ENCODE measurements at places on chromosomes 4 and X.

DNA sequence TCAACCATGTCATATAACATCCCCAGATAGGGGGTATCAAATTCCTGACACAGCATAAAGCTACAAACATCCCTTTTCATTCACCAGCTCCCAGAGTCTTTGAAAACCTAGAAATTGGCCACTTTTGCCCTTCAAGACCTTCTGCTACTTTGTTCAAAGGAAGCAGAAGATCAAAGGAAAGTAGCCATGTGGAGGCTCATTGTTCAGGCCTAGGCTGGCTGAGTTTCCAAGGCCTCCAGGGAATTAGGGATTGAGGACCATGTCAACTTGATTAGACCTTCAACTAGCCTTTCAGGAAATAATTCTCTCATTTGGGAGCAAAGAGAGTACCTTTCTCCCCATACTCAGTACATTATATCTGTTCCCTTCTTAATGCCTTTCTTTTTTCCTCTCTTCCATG lies 66.8 kb upstream of the ATXN3L start:
- DNase-seq: no peak

GRCh38 chrX:43019021-43019420 lies 241.1 kb upstream of the PPP1R2C start:
- no peak for DNase-seq

GRCh38 chrX:118337687-118338086 lies 8.2 kb upstream of the WDR44 start:
- no peak for DNase-seq

GRCh38 chr4:19829101-19829500 lies 422.6 kb upstream of the SLIT2 start:
- DNase-seq: no peak

DNA sequence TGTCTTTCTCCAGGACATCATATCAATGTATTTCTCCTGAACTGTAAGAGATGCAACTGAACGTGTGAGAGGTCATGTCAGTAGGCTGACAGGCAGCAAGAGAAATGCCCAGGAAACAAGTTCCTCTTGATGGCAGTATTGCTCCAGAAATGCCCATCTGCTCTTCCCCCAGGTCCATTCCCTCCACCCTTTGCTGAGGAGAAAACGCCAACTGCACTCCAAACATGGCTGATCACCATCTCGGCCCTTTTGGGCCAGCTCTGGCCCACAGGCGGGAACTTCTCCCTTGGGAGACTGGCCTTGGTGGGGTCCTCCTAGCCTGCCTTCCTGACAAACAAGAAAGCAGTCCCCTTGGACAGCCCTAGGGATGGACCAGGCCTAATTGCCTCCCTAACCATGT lies 276.5 kb upstream of the AGTR2 start:
- no peak for DNase-seq

DNA sequence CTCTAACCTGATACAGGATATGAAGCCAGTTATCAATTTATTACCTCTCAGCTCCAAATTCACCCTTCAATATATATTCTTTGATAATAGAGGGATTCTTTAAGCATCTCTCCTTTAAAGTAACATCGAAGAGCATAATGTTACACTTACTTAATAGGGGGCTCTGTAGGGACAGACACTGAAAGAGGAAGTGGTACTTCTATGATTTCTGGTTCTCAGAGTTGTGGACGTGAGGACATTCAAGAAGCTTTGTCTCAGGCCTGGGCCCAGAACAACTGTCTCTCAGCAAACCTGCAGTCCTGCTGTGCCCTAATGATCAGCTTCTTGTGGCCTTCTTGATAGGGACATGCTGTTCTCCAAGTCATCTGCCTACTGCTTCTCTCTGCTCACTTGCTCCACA lies 4.2 kb upstream of the ZXDB start:
- DNase-seq: no peak

DNA sequence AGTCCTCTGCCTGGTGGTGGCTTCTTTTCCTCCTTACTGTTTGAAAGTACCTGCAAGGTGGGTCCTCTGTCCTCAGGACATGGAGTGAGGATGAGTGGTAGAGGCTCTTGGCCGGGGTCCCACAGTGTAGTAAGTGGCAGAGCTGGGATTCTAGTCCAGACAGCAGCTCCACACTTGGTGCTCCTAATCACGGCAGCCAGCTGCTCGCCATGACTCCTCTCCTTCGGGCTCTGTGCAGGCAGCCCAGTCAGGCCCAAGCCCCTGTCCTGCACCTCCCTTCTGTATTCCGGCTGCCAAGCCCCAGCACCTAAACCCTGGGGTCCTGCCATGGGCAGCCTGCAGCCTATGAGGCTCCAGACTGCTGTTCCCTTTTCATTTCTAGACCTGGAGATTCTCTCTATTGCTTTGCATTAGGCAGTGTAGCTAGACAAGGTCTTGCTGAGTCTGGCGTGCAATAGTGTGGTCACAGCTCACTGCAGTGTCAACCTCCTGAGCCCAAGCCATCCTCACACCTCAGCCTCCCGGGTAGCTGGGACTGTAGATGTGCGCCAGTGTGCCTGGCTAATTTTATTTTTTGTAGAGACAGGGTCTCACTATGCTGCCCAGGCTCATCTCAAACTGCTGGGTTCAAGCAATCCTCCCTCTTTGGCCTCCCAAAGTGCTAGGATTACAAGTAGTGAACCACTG lies 24.9 kb downstream of the NSD2 start:
- no peak for DNase-seq

DNA sequence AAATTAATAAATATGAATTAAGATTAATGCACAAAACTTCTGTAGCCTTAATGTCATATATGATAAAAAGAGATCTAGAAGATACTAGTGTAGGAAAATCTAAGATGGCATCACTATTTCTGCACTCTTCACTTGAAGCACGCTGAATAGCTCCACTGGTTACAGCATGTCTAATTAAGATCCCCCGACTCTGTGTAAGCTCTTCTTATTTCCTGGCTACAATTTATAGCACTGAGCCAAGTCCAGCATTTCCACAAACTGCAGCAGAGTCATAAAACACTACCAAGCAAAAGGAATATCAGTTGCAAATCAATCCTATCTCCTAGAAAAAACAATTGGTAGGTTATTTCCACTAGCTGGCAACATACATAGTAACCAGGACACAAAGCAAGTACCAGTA lies 1.3 kb upstream of the CCNA2 start:
- no peak for DNase-seq

- DNase-seq: no peak
These were observed 1.6 kb downstream of the HTRA3 start for GRCh38 chr4:8270912-8271815.

- no peak for DNase-seq
These were observed 74.8 kb upstream of the PACRGL start for GRCh38 chr4:20625426-20625825.

GRCh38 chr4:147192679-147193078 lies 247.0 kb upstream of the TTC29 start:
- no peak for DNase-seq

DNA sequence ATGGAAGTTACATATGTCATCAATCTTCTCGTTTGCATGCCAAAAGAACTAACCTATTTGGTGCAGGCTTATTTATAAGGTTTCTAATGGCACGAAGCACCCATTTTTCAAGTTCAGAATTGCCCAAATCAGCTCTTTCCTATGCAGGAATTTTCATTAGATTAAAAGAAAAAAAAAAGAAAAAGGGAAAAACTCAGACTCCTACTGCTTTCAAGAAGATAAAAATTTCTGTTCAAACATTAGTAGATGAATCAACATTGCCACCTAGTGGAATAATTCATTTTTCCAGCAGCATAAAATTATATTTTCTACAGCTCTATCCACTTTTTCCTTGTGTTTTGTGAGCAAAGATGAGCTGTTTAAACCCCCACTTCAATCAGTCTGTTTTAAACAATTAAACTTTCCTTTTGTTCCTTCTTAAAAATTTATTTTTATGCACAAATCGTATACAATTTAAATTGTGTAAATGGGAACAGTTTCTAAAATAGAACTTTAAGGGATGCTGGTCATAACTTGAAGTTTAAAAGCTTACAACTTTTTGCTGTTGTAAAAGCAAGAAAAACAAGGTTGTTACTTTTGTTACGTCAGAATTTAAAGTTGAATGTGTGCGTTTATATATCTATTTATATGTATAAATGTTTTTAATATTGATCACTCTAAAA lies 309.9 kb downstream of the ARAP2 start:
- no peak for DNase-seq

DNA sequence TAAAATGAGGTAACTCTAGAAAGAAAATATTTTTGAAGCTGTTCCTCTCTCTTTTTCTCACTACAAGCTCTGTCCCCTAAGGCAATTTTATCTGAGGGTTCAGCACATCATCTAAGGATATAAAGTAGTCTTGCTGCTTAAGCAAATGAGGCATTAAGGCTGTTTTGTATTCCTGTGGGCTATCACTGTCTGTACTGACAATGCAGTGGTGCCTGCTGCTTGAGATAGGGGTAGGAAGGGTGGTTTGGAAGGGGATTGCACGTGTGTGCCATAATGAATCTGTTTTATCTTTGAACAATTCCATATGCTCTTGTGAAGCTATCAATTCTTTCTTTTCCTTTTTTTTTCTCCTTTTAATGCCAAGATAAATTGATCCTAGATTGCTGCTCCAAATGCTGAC lies 128.0 kb upstream of the ATOH1 start:
- no peak for DNase-seq

DNA sequence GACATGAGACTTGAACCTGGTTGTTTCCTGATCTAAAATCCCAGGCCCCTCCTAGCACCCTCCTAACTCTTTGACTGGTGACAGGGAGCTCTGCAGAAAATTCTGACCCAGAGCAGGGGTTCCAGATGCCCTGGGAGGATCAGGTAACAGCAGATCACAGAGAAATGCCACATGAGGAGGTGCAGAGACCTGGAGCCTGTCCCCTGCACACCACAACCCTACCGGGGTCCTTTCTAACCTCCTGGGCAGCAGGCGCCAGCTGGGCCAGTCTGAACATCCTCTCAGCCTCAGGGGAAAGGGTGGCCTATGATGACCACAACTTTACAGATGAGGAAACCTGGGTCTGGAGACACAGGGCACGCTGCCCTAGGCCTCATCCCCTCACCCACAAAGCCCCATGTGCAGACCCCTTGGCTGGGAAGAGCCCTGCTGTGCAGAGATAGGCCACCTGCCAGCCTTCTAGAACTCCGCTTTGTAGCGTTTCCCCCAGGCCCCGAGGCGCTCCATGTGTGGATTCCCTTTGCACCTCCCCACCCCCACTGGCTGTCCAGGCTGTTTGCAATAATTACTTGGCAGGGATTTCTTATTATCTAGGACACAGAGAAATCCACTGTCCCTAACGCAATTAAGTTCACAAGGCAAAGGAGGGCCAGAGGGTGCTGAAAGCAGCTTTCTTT lies 36.5 kb downstream of the WDR1 start:
- DNase-seq: no peak

GRCh38 chr4:163148466-163149336 lies 18.0 kb downstream of the NAF1 start:
- DNase-seq: no peak

DNA sequence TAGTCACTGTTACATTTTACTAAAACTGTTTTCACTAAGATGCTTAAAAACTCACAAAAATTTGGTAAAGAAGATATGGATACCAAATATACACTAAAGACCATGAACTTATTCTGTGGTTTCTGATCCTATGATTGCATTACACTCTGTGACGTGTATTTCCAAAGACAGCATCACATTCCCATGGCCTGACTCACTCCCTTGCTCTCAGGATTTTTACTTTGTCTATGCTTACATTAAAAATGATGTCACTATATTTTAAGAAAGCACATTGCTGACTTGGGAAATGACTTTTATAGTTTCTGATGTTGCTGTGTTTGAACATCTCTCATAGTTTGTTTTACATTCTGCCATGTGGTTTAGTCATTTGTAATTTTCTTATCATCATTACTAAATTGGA lies 327.9 kb upstream of the MAGEB18 start:
- no peak for DNase-seq

- DNase-seq: peak; percentile 50
These were observed at the start of gene PITX2 for GRCh38 chr4:110622841-110623717. Gene PITX2, minus strand, starts transcription at chr4:110623077. Its CDS starts 617 bp downstream, at chr4:110622460.

- no peak for DNase-seq
These were observed 108.0 kb downstream of the TMEM131L start for GRCh38 chr4:153573881-153574802.

DNA sequence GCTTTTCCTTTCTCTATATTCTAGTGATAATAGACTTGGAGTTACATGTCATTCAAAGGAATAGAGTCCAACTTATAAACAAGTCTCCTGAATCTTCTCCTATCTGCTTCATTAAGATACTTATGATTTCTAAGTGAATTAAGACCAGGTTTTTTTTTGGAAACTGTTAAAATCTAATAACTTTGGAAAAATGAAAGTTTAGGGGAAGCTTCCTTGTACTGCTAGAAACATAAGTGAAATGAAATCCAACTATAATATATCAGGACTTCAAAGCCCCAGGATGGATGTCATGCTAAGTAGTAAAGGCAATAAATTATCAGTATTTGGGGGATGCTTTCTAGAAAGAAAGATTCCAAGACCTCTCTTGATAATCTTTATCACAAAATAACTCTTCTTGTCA lies 24.8 kb downstream of the GRIA2 start:
- no peak for DNase-seq

- DNase-seq: no peak
These were observed 150.5 kb upstream of the DDIT4L start for GRCh38 chr4:100340512-100341485.

DNA sequence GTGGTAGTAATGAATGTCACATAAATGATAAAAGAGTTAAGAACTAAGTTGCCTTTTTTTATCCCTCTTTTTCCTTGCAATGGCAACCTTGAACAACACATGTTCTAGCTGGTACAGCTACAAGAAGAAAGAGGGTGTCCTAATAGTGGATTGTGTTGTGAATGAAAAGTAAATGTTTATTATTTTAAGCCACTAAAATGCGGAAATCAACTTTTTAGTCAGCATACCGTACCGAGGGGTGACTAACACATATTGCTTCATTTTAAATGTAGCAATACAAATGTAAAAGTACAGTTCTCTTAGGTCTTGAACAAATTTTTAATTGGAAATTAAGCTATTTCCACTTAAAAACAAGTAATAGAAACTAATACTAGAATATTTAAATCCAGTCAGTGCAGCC lies 17.7 kb upstream of the AP1AR start:
- no peak for DNase-seq

DNA sequence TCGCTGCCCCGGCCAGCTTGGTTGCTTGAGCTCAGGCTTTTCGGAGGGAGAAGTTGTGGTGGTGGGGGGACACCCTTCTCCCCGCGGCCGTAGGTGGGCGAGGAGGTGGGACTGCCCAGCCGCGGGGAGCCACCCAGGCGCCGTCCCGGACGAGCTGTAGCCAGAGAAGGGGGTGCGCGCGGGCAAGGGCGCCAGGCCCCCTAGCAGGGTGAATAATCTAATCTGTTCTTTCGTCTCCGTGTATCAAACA lies 3.1 kb downstream of the MID1IP1 start:
- DNase-seq: no peak

DNA sequence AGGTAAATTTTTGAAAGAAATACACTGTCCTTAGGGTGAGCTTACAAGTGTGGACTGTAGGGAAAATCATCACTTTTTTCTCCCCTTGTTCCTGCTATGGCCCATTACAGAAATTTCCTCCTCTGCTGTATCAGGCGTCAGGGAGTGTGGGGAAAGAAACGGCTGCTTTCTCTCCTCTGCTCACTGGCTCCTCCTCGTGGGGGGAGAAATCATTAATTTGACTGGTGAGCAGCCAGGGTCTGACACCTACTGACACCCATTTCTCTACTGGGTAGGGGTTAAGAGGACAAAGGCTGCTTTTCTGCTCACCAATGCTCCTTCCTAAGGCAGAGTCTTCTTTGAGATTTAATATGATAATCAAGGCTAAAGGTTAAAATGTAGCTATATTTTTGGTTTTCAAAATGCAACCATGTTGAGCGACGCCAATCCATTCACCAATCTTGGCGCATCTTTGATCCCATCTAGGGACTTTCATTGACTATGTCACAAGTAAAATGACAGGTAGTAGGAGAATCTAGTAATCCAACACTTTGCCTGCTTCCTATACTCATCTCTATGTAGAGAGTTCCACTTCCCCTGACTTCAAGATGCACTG lies 25.1 kb downstream of the SETD7 start:
- DNase-seq: no peak

Measured in stimulated activated CD4-positive, alpha-beta T cell treated with anti-CD3 and anti-CD28 coated beads, Interleukin-15, amount 100 ng/mL, for 48 hours (primary cell).